ENCODE measurements at places on chromosomes 7 and 10.

DNA sequence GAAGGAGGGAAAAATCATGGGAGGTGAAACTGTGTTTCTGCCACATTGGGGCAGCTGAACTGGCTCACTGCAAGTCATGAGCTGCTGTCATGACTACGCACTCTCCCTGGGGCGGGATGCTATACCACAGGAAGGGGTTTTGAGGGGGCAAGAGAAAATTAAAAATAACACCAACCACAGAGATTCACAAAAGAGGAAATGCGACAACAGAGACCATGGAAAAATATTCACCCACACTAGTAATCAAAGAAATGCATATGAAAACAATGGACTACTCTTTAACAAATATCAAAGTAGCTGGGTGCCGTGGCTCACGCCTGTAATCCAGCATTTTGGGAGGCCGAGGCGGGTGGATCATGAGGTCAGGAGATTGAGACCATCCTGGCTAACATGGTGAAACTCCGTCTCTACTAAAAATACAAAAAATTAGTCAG lies 65.2 kb upstream of the TM9SF3 start:
- H3K4me1 ChIP-seq = peaks cover 77% of the 10 kb centered on the region
- H3K27me3 ChIP-seq = no peaks in the 10 kb centered on the region
- DNase-seq = no peak
- H3K36me3 ChIP-seq = no peaks in the 10 kb centered on the region

DNA sequence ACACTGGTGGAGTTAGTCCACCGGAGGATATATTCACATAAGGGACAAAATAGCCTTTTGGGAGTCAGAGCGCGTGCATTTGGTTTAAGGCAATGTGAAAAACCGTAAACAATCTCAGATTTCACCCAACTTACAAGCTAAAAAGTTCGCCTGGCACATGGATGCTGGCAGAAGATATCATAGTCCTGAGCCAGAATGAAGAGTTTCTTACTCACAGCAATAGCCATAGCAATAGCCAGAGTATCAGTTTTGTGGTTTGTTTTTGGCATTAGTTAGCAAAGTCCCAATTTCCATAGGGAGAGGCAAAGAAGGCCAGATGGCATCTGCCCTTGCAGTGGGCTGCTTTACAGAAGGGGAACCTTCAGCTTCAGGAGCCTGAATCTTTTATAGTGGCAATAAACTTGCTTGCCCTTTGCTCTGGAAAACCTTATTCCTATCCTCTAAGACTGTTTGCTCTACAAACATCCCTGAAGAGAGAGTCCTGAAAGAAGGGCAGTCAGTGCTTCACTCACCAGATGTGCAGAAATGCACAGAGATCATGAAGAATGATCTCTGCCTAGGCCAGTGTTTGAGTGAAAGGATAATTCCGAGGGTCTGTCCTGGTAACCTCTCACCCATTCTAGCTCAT lies 28.7 kb upstream of the RSBN1L start:
- DNase-seq = no peak
- no peaks in the 10 kb centered on the region for H3K4me1 ChIP-seq
- H3K27ac ChIP-seq = no peak overlapping the region
- no peaks in the 10 kb centered on the region for H3K36me3 ChIP-seq

DNA sequence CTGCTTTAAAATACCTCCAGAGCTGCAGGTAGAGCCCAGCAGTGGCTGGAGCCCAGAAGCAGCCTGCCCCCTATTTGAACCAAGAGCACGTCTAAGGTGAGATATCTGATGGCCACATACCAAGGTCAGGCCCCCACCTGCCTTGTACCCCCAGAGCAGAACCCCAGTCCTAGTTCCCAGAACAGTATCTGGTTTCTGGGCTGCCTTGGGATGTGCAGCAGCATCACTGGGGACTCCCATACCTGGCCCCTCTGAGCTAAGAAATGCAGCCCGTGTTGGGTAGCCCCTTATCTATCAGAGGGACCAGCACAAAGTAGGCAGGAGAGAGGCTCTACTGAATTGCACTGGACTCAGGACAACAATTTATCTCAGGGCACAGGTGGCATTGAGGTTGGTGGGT lies 8.9 kb downstream of the SFTPD start:
- no peak for DNase-seq
- H3K4me3 ChIP-seq = no peak overlapping the region
- H3K27ac ChIP-seq = no peak overlapping the region
- H3K4me1 ChIP-seq = peaks cover 24% of the 10 kb centered on the region
- H3K27me3 ChIP-seq = no peaks in the 10 kb centered on the region
- peaks cover 7% of the 10 kb centered on the region for H3K36me3 ChIP-seq

DNA sequence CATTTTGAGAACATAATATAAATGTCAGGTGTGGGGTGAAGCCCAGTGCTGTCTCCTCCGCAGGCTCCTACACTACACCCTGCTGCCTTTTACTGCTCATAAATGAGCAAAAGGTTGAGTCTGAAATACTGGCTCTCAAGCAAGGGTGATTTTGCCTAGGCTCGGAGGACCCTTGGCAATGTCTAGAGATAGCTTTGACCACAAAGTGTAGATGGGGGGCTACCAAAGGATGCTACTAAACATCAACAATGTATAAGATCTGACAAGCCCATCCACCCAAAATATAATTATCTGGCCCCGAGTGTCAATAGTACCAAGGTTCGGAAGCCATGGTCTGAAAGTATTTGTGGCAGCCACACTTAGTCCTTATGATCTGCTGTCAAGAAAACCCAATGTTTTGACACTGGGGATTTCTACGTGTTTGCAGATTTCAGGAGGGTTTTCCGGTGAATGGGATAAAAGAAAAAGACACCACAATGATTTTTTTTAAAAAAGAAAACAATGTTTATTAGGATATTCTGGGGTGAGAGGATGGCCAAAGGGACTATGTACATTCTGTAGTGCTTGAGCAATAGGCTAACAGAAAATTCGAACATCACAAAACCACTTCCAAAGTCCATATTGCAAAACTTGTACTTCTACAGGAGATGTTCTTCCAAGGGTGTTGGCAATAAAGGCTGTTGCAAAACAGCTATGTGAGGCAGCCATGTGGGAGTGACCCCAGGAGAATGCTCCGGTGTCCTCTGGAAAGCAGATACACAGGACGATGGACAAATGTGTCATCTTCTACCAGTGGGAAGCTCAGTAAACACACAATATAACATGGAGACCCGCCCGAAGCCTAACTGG lies 216.3 kb downstream of the GFRA1 start:
- H3K27ac ChIP-seq = no peak overlapping the region
- H3K4me1 ChIP-seq = no peaks in the 10 kb centered on the region
- no peaks in the 10 kb centered on the region for H3K27me3 ChIP-seq
- H3K4me3 ChIP-seq = no peak overlapping the region
- H3K36me3 ChIP-seq = no peaks in the 10 kb centered on the region

DNA sequence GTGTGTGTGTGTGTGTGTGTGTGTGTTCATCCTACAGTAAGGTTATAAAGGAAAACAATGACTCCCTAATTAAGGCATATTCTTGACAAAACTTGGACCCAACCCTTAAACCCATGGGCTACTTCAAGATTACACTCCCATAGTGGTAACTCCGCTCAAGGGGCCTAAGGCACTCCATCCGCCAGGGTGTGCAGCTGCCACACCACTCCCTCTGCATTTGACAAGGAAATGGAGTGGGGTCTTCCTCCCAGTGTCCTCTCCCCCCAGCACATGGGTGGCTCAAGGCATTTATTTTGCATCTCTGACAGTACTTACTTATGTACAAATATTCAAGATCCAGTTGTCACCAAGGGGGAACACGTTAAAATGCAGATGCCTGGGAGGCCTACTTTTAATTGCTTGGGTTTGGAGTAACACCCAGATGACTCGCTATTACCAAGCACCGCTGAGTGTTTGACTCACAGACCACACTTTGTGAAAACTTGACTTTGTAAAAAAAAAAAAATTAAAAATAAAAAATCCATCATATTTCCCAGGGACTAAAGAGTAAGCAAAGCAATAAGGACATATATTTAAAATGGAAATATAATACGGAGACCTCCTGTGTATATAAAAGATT lies 53.0 kb upstream of the AGR3 start:
- DNase-seq = no peak
- no peaks in the 10 kb centered on the region for H3K36me3 ChIP-seq
- H3K27me3 ChIP-seq = no peaks in the 10 kb centered on the region
- H3K4me3 ChIP-seq = no peak overlapping the region
- peaks cover 19% of the 10 kb centered on the region for H3K4me1 ChIP-seq

DNA sequence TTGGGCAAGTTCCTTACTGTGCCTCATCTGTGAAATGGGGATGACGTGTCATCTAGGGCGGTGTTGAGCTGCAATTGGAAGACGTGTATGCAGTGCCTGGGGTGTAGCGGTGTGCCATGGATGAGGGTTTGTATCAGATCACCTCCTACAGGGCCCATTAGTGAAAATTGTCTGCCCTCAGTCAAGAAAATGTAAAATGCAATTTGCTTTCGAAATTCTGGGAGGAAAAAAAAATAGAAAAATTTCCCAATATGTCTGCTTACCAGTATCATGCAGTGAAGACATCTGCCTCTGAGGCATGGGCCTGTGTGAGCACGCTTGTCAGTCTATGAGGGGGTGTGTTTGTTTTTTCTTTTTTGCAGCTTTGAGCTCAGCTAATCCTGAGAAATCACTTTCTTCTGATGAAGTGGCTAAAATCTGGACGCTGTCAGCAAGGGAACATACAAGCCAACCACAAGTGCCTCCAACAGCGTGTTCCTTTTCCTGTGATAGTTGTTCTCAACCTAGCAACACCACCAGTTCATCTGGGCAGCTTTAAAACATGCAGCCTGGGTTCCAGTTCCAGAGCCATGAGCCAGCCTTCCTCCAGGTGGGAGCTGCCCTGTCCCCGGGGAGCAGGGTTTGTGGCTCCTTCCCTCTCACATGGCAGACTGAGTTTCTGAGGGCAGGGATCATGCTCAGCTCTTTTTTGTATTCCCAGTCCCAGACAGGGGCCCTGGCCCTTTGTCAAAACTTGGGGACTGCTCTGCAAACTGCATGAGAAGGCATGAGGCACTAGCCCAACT lies 10.3 kb downstream of the FAM241B start:
- peak; percentile 59 for DNase-seq
- H3K36me3 ChIP-seq = no peaks in the 10 kb centered on the region
- H3K27ac ChIP-seq = no peak overlapping the region
- H3K4me1 ChIP-seq = no peaks in the 10 kb centered on the region
- no peak overlapping the region for H3K4me3 ChIP-seq

GRCh38 chr10:69408318-69409175 lies 8.2 kb downstream of the TACR2 start:
- H3K27ac ChIP-seq = peak overlapping the region; percentile 91
- H3K4me1 ChIP-seq = peaks cover 7% of the 10 kb centered on the region
- peaks cover 9% of the 10 kb centered on the region for H3K36me3 ChIP-seq
- no peaks in the 10 kb centered on the region for H3K27me3 ChIP-seq
- peak overlapping the region; percentile 35 for H3K4me3 ChIP-seq

DNA sequence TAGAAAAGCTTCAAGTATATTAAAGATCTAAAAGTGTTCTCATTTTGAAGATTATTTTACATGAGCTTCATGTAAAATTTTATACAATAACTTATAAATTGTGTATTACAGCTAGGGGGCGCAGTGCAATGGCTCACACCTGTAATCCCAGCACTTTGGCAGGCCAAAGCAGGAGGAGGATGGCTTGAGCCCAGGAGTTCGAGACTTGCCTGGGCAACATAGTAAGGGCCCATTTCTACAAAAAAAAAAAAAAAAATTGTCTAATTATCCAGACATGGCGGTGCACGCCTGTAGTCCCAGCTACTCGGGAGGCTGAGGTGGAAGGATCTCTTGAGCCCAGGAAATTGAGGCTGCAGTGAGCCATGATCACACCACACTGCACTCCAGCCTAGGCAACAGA lies 16.6 kb downstream of the ACBD5 start:
- DNase-seq = no peak
- peaks cover 62% of the 10 kb centered on the region for H3K36me3 ChIP-seq
- H3K4me1 ChIP-seq = no peaks in the 10 kb centered on the region
- H3K4me3 ChIP-seq = no peak overlapping the region
- H3K27ac ChIP-seq = no peak overlapping the region

GRCh38 chr10:103547391-103547946 lies 54.0 kb downstream of the NEURL1 start:
- no peak for DNase-seq
- H3K27me3 ChIP-seq = peaks cover 7% of the 10 kb centered on the region
- H3K4me1 ChIP-seq = peaks cover 11% of the 10 kb centered on the region
- H3K36me3 ChIP-seq = no peaks in the 10 kb centered on the region
- no peak overlapping the region for H3K27ac ChIP-seq

GRCh38 chr7:155848691-155849669 lies 36.7 kb upstream of the SHH start:
- no peaks in the 10 kb centered on the region for H3K36me3 ChIP-seq
- no peak overlapping the region for H3K4me3 ChIP-seq
- H3K4me1 ChIP-seq = no peaks in the 10 kb centered on the region
- peaks cover 24% of the 10 kb centered on the region for H3K27me3 ChIP-seq
- DNase-seq = no peak

GRCh38 chr10:111277661-111278060 lies 200.8 kb downstream of the ADRA2A start:
- no peaks in the 10 kb centered on the region for H3K36me3 ChIP-seq
- no peak overlapping the region for H3K4me3 ChIP-seq
- no peak for DNase-seq
- H3K27me3 ChIP-seq = no peaks in the 10 kb centered on the region
- H3K4me1 ChIP-seq = no peaks in the 10 kb centered on the region

Measured in left lung (tissue), 14 donors.